ENCODE measurements at places on chromosomes 2 and 18. TPM values are rescaled to one million over a fixed set of nuclear protein-coding genes. Genes with fewer than 3 reads are reported as not detected.

The SNED1 gene
- 1.8 TPM for total RNA-seq

The TTC32 gene
- 14.1 TPM for total RNA-seq

The CNGA3 gene
- total RNA-seq, result not detected

The ATG4B gene
- 80.2 TPM for total RNA-seq

The ALK gene
- total RNA-seq, result not detected

The TMEM178A gene
- total RNA-seq, result not detected

The MAL gene
- 27.3 TPM for total RNA-seq

The LTBP1 gene
- total RNA-seq, result not detected

The RTP5 gene
- 0.11 TPM for total RNA-seq

The SLC9A4 gene
- not detected for total RNA-seq

The MGAT5 gene
- total RNA-seq, result 40.9 TPM

The SCN3A gene
- not detected for total RNA-seq

The PRPF40A gene
- 138 TPM for total RNA-seq

DNA sequence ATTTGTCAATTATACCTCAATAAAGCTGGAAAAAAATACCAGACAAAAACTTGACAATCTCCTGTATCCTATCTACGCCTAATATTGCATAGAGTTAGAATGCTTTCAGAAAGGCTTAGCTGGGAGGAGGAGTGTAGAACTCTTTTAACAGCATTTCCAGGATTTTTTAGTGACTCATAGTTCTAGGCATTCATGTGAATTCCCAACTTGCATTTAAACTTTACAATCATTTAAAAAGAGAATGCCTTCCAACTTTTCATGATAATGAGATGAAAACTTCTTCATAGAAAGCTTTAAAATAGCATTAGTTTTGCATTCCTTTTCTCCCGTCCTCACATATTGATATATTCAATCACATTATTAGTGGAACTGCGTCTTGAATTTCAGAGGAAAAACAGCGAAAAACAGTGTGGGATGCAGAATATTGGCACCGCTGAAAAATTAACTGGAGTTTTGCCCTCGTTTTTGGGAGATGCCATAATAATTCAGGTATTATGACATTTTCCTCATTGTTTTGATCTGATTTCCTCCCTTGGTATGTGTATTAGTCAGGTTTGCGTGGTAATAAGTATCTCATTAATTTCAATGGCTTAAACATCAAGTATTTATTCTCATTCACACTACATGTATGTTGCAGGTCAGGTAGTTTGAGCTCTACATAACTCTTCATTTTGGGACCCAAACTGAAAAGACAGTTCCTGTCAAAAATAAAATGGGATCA, 293.2 kb upstream of the FIGN start:
- no peak for DNase-seq

DNA sequence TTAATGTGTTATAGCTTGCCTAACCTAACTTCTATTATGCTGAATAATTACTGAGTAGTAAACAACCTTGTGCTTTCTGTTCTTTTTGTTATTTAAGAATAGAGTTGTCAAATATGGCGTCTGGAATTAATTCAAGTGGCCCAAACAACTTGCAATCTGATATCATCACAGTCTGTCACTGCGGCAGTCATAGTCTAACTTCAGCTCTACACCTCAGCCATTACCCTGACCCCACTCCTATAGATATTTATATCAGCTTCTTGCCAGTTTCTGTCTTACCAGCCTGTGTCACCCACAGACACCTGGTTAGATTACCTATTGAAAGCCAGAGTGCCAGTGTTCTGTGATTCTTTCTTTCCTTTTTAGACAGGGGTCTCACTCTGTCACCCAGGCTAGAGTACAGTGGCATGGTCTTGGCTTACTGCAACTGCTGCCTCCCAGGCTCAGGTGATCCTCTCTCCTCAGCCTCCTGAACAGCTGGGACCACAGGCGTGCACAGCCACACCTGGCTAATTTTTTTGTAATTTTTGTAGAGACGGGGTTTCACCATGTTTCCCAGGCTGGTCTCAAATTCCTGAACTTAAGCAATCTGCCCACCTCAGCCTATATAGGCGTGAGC, 14.1 kb upstream of the KLHL41 start:
- no peak for DNase-seq

GRCh38 chr2:151042964-151043363, 218.7 kb downstream of the RBM43 start:
- no peak for DNase-seq

DNA sequence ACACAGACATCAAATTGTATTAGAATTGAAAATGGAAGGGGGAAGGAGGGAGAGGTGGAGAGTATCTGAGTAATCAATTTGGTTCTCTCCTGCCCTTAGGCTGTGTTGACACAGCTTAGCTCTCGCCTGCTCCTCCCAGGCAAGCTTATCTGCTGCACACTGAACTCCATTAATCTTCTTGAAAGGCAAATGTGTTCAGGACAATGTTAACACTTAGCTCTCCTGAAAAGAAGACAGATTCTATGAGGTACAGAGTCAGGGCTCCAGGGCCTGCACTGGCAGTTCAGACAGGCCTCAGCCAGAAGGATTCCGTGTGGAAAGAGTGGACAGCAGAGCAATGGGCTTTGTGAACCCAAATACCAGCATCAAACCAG, 430.0 kb upstream of the TNP1 start:
- no peak for DNase-seq

- no peak for DNase-seq
These were observed 30.6 kb upstream of the GPD2 start for GRCh38 chr2:156405586-156405985.

- no peak for DNase-seq
These were observed 81.5 kb downstream of the STPG4 start for GRCh38 chr2:47073641-47074040.

GRCh38 chr2:222241128-222241870, 57.5 kb downstream of the PAX3 start:
- DNase-seq, result no peak

- no peak for DNase-seq
These were observed 893.2 kb upstream of the CRIM1 start for GRCh38 chr2:35462226-35462998.

GRCh38 chr2:124834331-124834730, 809.2 kb downstream of the CNTNAP5 start:
- DNase-seq, result no peak

- no peak for DNase-seq
These were observed 65.8 kb upstream of the PIEZO2 start for GRCh38 chr18:11215216-11215615.

DNA sequence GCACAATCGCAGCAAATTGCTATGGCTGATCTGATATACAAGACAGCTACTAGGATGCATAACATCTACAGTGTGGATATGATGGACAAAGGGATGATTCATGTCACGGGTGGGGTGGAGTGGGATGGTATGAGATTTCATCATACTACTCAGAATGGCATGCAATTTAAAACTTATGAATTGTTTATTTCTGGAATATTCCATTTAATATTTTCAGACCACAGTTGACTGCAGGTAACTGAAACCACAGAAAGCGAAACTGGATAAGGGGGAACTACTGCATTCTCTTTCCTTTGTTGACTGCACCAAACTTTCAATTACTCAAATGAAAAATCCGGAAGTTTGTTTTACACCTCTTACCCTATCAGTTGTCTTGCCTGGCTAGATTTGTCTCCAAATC, 94.4 kb upstream of the NEUROD1 start:
- no peak for DNase-seq

DNA sequence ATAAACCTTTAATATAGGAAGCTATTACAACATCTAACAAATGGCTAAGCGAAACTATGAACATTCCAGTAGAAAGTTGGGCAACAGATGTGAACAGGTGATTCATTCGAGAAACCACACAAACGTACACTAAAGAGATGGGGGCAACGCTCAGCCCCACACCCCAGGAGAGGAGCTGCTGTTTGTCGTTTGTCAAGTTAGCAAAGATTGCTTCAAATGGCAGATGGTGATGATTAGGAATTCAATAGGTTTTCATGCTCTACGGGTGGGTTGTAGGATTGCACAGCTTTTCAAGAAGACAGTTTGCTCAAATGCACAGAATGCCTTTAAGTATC, 154.7 kb upstream of the HDAC4 start:
- DNase-seq, result no peak

- peak; percentile 12 for DNase-seq
These were observed 41.3 kb downstream of the PSMG2 start for GRCh38 chr18:12744103-12744502.

DNA sequence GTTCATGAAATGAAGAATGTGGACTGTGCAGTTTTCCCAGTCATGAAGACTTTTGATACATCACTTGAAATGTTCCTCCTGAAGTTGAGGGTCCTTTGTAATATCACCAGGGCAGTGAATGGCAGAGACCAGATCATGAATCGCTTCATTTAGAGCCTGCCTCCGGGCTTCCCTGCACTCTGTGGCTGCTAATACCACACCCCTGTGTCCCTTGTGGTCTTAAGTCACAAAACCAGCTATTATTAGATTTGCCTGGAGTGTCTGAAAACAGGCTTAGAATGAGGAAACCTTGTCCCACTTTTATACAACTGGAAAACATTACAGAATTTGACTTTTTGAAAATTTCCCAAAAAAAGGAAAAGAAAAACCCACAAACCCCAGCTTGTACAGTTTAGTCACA, 147.9 kb downstream of the MGAT5 start:
- no peak for DNase-seq

- DNase-seq, result no peak
These were observed 211.0 kb upstream of the ZC3H15 start for GRCh38 chr2:186274936-186275575.

DNA sequence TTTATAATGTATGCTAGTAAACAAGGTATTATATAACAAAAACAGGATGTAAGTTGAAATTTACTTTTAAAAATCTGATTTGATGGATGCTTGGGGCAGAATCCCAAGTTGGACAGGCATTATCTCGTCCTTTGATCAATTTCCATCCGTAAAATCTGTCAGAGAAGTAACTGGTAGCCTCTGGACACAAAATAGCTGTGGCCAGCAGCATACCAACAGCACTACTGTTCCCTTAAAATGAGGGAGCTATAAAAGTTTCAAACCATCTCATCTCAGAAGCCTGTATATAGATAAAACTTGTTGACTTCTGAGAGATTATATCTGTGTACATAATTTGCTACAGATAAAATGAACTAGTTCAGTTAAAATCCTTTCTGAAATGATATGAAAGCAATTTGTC, 14.7 kb upstream of the METAP1D start:
- no peak for DNase-seq

DNA sequence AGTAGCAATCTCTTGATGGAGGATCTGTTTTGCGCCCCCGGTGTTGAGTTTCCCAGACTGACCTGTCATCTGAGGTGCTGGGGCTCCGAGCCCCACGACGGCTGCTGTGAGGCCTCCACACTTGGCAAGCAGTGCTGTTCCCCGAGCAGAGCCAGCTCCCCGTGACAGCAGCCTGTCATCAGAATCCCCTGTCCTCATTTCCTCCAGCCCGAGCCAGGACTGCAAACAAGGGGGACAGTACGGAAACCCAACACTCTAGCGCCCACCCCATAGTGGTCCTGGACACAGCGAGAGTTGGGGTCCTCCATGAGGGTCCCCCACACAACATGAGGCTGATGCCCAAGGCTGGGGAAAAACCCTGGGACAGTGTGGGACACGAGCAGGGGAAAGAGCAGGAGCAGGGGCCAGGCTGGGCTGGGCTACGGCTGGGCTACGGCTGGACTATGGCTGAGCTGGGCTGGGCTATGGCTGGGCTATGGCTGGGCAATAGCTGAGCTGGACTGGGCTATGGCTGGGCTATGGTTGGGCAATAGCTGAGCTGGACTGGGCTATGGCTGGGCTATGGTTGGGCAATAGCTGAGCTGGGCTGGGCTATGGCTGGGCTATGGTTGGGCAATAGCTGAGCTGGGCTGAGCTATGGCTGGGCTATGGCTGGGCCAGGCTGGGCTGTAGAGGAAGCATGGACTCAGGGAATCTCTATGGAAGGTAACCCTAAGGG, 1.5 kb upstream of the KLHL30 start:
- DNase-seq, result no peak

DNA sequence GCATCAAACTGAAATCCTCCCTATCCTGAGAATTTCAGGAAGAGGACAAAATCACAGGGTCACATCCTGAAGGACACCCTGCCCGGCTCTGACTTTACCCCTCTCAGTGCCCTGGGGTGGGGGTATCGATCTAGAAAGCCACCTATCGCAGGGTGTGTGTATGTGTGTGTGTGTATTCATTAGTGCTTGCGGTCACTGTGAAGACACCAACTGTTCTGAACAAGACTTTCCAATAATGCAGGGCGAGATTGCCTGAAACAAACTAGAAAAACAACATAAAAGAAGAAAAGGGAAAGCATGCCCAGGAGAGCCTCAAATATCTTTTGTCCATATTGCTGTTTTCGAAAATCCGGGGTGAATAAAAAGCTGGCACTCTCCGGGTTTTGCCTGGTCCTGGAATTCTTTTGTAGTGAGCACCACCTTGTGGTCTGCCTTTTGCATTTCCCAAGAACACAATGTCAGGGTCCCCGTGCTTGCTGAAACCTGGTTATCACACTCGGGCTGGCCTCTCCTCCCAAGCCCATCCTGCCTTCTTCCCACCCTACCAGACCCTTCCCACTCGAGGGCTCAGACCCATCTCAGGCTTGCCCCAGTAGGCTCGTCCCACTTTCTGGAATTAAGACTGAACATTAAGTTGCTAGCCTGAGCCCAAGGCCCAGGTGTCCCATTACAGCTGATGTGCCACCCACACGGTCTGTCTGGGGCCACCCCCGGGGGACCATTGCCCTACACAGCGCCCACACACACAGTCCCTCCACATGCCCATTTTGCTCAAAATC, 25.0 kb upstream of the COPS8 start:
- no peak for DNase-seq

GRCh38 chr18:58662118-58662517, 9.1 kb upstream of the MALT1 start:
- no peak for DNase-seq

DNA sequence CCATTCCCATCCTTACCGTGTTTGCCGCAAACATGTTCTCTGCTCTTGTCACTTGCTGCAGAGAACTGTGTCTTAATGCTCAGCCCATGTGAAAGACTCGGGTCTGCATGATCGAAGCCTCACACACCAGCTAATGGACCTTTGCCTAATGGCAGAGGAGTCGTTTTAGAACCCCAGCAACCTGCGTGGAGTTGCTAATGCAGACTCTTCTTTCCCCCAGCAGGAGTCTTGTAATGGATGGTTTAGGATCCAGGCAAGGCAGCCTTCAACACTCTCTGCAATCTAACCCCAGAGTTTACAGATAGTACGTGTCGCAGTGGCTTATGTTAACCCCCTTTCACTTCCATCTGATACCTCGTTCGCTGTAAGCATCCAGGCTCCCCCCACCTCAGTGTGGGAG, 316.4 kb downstream of the AGAP1 start:
- no peak for DNase-seq

DNA sequence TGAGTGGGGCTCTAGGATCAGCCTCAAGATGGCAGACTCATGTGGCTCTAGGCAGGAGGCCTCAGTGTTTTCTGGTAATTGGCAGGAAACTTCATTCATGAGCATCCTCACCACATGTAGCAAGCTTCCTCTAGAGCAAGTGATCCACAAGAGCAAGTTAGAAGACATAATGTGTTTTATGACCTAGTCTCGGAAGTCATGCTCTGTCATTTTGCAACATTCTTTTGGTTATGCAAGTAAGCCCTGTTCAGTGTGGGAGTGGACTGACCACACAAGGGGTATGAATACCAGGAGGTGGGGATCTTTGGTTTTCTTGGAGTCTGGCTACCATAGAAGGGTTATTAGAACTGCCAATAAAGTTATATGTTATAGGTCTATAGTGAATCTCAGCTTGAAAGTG, 66.8 kb upstream of the STK39 start:
- DNase-seq, result no peak

Data from CD8-positive, alpha-beta memory T cell (primary cell).